ENCODE measurements at places on chromosomes 1 and 21. TPM values are rescaled to one million over a fixed set of nuclear protein-coding genes. Genes with fewer than 3 reads are reported as not detected.

DNA sequence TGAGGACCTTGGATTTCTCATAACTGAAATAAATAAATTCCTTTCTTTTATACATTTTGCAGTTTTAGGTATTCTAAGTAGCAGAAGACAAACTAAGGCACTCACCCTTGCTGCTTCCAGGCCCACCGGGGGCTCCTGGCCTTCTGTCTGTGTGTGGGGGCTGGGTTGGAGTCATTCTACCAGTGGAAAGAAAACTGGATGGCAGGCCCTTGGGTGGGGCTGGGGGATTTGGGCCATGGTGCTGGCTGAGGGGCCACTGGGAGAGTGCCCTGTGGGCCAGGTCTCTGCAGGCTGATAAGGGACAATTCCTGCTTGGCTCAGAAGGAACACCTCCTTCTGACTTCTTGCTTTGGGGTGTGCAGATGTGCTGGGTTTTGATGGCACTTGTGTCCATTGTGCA, 54.0 kb upstream of the CSF3R start:
- no peak for DNase-seq

DNA sequence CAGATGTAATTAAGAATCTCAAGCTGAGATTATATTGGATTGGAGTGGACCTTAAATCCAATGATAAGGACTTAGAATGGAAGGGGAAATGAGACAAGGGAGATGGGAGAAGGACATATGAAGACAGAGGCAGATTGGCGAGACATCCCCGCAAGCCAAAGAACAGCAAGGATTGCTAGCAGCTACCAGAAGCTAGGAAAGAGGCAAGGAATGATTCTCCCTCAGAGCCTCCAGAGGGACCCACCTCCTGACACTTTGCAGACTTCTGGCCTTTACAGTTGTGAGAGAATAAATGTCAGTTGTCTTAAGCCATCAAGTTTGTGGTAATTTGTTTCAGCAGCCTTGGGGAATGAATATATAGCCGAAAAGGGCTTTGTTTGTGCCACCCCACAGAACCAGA, 20.7 kb downstream of the METTL13 start:
- no peak for DNase-seq

- DNase-seq: no peak
These were observed 5.6 kb upstream of the YRDC start for GRCh38 chr1:37813529-37814145.

The VTCN1 gene
- total RNA-seq: not detected
